Daoy (cell line): ENCODE measurements at places on chromosomes 7 and 10. TPM values are rescaled to one million over a fixed set of nuclear protein-coding genes. Genes with fewer than 3 reads are reported as not detected.

DNA sequence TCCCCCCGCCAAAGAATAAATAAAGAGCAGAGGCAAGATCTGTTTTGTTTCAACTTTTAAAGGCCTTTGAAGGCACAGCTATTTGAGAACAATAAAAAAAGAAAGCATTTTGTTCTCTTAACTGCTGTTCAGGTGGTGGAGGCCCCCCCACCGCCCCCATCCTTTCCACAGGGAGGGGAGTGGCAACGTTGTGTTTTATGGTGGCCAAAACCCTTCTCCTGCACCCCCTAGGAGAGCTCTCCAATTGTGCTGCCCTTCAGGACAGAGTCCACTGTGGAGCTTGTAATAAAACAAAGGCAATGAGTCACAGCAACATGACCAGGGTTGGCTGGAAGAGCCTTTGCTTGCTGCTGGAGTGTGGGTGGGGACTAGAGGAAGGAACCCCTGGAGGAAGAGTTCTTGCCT, 987.9 kb downstream of the KCNMA1 start:
- DNase-seq = peak; percentile 3

TET1 gene
- total RNA-seq = 0.21 and 0.57 TPM in 2 replicates

PPIF gene
- total RNA-seq = 28.1 and 33.2 TPM in 2 replicates

TMEM26 gene
- total RNA-seq = not detected in 2 replicates

DNA sequence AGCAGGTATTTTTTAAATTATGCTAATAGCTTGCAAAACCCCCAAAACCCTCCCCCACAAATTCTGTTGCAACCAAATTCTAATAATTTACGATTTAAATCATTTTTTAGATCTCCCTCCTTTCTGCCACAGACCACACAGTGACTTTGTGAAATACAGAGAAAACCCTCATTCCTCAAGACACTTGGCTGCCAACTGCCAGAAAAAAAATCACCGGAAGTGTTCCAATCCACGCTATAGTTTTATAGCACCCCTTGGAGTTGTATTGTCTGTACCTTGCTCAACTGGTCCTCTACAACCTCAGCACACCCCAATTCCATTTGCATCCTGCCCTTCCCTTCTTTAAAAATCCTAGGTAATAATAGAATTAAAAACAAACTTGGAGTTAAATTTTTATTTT, 560.1 kb downstream of the PARD3 start:
- no peak for DNase-seq

DNA sequence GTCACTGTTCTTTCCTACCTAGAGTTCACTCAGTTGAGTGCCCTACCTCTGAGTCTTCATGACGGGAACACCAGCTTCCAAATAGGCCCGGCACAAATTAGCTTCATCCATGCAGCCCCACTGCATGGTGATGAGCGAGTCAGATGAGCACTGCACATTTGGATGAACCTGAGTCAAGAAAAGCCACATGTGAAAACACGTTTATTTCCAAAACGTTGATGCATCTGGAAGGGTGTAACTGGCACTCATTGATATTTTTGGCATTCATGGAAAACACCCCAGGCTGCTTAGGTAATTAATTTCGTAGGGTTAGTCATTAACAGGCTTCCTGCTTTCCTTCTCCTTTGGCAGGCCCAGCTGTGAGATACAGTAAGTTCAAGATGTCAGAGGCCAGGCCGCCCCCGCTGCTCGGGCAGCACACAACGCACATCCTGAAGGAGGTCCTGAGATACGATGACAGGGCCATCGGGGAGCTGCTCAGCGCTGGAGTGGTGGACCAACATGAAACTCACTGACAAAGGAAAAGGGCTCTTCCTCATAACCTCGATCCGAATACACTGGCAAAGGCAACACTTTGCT, 725.2 kb downstream of the SUGCT start:
- peak; percentile 43 for DNase-seq

DNA sequence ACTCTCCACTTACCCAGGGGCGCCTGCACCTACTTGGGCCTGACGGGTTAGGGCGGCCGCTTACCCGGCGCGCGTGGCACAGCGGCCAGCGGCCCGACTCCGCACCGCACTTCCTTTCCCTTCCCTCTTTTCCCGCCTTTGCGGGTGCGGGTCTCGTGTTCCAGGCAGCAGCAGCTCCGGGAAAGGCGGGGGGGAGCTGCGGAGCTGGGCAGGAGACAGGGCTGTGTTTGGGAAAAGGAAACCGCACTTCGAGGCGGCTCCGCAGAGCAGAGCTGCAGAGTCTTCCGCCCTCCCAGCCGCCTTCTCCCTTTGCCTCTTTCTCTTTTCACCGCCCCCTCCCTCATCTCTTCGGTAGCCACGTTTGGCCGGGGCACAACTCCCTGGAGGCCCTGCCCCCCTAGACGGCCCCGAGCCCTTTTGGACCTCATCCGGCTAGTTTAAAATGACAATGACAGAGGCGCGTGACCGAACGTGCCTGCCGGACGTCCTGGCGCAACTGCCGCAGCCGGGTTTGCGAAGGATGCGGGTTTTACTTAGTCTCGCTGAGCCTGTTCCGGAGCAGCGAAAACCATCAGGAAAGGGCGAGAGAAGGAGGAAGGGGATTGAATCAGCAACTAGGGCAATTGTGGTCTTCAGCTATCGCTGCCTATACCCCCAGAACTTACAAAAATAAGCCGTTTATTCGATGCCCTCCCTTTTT, 7.9 kb upstream of the PAX2 start:
- DNase-seq = no peak

GRCh38 chr10:100496567-100496966, 23.1 kb downstream of the SEC31B start:
- DNase-seq = no peak

DNA sequence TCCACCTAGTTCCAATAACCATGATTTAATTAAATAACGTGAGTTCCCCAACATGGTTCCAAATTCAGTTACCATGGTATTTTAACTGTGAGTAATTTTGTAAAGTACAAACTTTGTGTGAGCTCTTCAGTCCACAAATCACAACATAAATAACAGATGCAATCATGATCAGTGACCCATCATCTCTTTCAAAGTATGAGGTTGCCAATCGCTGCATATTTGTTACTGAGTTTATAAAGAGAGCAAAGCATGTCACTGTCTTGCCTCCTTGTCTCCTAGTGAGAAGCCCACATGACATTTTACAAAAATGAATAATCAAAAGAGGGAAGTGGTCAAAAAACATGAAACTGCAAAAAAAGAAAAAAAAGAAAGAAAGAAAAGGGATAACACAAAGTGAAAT, 69.1 kb upstream of the PDSS1 start:
- no peak for DNase-seq

DNA sequence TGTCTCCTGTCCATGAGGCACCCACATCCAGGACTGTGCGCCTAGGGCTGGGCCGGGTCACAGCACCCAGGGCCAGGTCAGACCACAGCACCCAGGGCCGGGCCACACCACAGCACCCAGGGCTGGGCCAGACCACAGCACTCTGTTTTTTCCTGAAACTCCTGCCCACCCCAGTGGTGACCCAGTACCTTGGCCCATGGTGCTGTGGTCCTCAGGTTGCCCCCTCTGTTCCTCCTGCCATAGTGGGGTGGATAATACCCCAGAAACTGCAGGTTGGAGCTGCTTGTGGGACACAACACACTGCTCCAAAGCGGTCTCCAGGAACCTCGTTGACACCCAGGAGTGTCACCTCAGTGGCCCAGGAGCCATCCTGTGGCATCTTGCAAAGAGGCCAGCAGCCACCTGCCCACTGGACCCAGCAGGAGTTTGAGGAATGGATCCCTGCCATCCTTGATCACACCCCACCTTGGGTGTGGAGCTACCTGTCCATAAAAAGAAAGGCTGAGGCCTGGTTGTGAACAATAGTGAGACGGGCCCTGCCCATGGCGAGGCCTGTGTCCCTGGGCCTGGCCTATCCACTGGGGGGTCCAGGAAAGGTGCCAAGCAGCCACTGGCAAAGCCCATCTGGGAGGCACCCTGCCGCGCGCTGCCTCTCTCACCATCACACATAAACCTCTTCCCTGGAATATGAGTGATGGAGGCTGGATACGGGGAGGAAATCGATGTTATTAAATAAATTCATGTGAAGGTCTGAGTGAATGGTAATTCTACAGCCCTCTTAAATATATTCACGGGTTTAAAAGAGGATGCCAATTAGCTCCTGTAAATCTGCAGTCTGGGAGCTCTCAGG, 89.0 kb downstream of the NKX6-2 start:
- DNase-seq = no peak

GRCh38 chr7:155840909-155841308, 28.6 kb upstream of the SHH start:
- no peak for DNase-seq

- no peak for DNase-seq
Measured at GRCh38 chr10:76883596-76883995, 754.0 kb downstream of the KCNMA1 start.

- DNase-seq = peak; percentile 37
Measured at GRCh38 chr10:14971867-14972448, 12.8 kb downstream of the MEIG1 start.
